Stomach (tissue), 19 donors: ENCODE measurements at places on chromosomes 16 and 17.

DNA sequence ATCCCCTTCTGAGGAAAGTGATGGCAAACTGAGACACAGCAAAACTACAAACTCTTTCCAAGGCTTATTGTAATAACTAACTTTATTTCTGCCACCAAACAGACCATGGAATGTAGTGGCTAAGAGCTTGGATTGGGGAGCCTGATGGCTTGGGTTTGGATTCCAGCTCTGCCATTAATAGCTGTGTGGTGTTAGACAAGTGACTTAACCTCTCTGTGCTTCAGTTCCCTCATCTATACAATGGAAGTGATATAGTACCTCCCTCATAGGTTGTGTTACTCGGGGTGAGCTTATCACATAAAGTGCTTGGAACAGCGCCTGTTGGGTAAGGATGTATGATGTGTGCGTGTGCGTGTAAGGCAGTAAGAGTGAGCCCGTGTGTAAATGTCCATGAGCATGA is 5.9 kb upstream of the RNF112 start:
- no peak for DNase-seq

DNA sequence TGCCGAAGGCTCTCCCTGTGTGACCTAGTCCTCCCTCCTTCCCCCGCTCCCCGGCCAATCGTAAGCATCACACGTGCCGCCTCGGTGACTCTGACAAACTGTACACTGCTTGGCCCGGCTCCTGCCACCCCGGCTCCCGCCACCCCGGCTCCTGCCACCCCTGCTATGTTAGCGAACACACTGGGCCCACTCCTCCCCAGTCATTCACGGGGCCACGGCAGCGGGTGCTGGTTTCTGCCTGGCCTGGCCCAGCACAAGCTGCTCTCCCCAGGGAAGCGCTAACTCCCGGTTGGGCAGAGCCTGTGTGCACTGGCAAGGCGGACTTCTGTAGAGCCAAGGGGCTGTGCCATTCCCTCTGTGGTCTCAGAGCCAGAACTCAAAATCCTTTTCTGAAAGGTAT is 22.0 kb downstream of the NDUFAF8 start:
- DNase-seq = no peak

DNA sequence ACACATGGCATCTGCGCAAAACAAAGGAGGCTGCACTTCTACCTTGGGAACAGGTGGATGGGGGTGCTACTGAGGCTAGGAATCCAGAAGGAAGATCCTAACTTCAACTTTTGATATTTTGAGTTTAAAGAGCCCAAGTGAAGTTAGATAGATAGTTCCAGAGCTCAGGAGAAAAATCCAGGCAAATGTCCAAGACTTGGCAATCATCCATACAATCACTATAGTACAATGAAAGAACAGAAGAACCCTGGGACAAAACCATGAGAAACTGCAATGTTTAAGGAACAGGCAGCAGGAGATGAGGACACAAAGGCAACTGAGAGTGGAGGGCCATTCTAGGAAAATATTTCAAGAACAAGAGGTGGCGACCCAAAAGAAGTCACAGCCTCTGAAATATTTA is 12.4 kb downstream of the CDYL2 start:
- no peak for DNase-seq

DNA sequence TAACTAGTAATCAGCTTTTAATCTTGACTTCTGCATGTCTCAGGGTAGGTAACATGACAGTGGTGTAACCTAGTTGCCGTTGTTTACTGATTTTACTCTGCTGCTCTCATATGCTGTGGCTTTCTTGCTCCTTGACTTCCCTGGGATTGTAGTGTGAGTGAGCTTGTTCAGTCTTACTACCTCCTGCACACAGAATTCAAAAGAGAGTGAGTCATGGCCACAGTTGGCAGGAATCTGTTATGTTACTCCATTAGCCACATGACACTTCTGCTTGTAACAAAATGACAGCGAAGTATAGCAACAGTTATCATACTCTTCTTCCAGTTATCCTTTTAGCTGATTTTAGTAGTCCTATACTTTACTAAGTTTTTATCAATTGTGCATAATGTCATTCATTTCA is 18.8 kb downstream of the TNRC6A start:
- DNase-seq = peak; percentile 22

- no peak for DNase-seq
These were observed 14.7 kb upstream of the DHX40 start for GRCh38 chr17:59550703-59551102.

- DNase-seq = no peak
These were observed 13.0 kb downstream of the PSME3IP1 start for GRCh38 chr16:57172721-57173290.

DNA sequence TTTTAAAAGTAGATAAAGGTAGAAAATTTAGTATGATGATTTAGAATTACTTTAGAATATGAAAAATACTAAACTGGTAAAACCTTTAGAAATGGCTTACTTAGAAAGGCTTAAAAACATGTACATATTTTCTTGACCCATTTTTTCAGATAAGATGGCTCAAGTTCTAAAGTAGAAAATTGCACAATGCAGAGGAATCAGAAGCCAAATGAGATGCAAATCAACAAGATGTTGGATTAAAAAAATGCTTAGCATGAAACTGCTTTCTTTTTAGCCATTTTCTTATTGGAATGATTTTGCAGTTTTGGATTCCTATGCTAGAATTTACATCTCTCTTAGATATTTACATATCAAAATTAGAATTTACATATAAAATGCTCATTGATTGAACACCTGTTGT is 1.5 kb upstream of the KRTAP3-1 start:
- DNase-seq = no peak

GRCh38 chr17:5078106-5079028 is at the start of gene ZFP3:
ZFP3 (plus strand) TSS chr17:5078467; CDS start chr17:5091505, 13,038 bp downstream.
- peak; percentile 96 for DNase-seq

DNA sequence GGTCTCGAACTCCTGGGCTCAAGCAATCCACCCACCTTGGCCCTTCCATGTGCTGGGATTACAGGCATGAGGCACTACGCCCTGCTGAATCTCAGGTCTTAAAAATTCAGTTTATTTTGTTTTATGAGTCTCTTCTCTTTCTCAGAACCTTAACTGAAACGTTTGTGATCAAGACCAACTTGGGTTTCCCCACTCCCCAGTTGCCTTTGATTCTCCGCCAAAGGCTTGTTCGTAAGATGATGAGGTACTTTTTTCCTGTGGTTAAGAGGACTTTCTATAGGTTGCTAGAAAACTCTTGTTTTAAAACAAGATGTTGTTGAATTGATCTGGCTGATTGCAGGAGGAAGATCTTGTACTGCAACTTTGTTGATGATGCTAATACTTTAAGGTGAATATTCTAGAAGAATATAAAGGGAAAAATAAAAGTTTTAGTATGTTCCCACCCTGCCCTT is 11.7 kb downstream of the ABCC1 start:
- no peak for DNase-seq
